ENCODE measurements at places on chromosomes 2 and 18.

DNA sequence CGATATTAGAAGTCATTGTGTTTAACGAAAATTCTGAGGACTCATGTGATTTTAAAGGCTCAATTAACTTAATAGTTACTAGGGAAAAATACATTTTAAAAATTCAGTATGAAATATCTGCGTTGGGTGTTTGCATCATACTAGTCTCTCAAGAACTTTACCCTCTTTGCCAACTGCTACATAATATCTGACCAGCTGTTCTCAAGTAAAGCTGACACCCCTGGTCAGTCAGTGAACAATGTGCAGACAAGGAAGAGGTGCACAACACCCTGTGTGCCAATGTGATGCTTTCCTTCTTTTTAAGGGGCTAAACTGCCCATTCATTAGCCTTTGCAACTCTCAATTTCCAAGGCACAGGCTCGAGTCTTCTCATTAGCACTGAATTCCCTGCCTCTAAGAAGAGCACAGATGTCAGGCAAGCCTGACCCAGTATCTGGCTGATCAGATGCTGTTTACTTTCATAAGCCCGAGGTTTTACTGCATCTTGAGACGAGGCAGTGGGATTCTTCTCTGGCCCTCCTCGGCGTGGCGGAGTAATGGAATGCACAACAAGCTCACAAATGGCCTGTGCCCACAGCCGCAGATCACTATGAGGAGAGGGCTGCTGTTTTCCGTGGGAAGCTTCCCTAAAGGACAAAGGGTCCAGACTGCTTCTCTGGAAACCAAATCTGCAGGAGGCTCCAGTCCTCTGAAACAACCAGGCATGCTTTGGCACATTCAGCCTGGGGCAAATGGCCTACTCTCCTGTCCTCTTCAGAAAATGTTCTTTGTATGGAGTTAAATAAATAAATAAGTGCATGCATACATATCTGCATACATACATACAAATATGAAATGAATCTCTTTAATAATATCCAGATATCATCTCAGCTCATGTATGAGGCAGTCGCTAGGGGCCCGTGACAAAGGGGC is 240.3 kb downstream of the ZNF521 start:
- DNase-seq, result no peak

- no peak for DNase-seq
Observed at GRCh38 chr2:156896294-156896693, 361.2 kb upstream of the GALNT5 start.

DNA sequence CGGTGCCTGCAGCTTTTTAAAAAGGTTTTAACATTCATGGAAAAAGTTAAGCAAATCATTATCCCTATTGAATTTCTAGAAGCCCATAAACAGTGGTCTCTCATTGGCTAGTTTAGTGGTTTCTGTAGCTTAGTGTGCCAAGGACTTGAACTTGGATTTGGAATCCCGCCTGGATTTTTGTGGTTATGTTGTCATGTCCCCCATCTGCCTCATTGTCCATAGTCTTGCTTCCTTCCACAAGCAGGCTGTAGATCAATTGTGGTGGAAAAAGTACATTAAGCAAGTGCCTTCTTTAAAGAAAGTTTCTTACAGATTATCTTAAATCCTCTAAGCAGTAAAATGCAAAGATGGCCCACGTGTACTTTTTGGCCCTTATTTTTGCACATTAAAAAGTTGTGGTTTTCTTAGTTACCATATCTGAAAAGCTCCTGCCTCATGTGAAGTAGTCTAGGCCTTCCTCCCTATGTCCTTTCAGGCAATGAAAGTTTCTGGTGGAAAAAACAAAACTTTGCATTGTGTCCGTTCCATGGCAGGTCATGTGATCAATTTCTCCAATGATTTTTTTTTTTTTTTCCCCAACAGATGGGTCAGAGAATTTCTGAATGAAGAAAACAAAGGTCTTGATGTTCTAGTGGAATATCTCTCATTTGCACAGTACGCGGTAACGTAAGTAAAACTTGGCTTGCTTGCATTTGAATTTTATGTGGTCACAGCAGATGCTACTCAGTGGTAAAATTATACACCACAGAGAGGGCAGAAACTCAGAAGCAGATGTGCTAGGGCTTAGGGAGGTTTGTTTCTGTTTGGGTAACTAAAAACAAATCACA is 158.9 kb downstream of the PRPF40A start:
- DNase-seq, result no peak

DNA sequence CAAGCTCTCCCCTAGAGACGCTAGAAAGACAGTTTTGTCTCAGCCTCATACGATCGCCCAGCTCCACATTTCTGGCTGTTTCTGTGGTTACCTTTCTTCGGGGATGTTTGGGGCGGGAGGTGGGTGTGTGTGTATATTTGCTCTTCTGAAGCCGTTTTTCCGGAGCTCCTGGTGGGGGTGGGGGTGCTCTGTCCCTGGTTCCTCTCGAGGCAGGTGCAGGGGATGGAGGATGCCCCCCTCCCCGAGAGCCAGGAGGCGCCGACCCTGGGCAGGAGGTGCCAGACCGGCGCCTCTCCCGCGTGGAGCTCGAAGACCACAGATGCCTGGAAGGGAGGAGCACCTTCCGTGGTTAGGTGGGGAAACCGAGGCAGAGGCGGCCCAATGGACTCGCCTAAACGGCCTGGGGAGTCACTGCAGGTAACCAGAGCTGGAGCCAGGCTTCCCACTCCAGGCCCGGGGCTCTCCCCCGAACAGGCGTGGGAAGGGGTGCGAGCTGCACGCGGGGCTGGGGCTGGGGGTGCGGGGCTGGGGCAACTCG is 694 bp upstream of the HPCAL1 start:
- DNase-seq, result no peak

- DNase-seq, result no peak
Observed at GRCh38 chr2:173984866-173985604, 19.9 kb upstream of the SP3 start.

DNA sequence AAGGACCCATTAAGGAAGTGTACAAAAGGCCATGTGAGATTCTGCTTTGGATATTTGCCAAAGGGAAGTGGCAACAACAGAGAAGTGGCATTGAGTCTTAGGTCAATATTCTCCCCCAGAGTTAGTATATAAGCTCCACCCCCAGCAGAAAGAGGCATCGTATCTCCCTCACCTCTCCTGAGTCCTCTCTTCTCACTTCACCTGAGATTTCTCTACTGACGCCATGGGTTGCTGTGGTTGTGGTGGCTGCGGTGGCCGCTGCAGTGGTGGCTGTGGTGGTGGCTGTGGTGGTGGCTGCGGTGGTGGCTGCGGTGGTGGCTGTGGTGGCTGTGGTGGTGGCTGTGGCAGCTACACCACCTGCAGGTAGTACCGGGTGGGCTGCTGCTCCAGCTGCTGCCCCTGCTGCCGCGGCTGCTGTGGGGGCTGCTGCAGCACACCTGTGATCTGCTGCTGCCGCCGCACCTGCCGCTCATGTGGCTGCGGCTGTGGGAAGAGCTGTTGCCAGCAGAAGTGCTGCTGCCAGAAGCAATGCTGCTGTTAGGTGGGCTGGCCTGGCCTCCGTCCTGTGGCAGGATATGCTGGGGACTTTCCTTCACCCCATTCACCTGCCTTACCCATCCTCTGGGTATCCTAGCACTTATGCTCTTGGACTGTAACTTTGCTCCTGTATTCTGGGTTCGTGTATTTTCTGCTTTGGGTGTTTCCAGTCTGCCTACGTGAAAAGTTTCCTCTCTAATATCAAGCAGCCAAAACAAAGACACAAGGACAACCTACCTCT is 5.9 kb downstream of the SCYGR3 start:
- DNase-seq, result peak; percentile 39

- no peak for DNase-seq
Observed at GRCh38 chr2:1511455-1511854, 98.2 kb downstream of the TPO start.

DNA sequence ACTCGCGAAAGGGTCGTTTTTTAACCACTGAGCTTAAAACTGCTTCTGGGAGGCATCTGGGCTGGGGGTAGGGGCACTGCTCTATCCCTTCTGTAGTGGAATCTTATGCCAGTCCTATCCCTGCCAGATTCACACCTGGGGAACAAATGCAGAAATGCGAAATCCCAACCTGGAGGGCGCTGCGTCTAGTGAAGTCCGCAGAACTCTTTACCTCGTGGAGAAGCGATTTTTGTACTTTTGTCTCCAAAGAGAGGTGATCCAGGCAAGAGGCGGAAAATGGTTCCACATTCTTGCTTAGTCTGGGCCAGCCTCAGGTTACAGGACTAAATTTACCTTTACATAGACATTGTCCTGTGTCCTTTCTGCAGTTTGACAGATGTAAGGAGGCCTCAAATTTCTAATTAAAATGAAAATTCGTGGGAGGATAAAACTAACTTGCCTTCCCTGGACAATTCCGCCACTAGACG is 10.4 kb downstream of the TBR1 start:
- no peak for DNase-seq

DNA sequence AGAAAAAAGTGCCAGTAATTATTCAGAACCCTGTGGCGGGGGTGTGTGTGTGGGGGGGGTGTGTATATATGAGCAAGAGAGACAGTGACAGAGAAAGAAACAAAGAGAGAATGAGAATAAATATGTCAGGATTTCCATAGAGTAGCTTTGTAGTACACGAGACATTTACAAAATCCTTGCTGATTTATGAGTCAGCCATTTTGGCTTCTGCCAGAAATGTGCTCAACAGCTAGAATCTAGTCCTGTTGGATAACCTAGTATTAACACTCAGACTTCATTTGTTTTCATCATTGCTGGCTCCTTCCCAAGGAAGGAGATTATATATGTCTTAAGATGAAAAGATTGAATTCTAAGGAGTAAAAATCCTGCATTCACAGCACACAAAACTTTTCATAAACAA is 140.5 kb upstream of the HNRNPA3 start:
- no peak for DNase-seq

DNA sequence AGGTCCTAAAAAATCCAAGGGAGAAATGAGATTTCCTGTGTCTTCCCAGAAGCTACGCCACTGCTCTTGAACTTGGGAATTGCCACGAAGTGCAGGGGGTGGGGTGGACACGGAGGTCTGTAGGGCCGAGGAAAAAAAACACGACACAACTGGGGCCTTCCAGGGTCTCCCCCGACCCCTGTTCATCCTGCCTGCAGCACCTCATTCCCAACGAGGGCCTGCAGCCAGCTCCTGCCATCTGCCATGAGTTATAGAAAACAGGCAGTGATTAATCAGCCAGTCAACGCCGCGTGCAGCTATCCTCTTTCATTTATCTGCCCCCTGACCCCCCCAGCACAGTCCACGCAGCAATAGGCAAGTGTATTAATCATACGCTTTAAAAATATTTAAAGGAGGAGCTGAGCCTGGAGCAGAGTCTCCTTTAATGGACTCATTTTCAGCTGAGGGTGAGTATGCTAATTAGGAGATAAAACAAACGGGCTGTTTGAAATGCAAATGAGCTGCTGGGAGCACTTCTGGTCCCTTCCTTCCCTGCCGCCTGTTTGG is 209.9 kb downstream of the TFCP2L1 start:
- DNase-seq, result no peak

DNA sequence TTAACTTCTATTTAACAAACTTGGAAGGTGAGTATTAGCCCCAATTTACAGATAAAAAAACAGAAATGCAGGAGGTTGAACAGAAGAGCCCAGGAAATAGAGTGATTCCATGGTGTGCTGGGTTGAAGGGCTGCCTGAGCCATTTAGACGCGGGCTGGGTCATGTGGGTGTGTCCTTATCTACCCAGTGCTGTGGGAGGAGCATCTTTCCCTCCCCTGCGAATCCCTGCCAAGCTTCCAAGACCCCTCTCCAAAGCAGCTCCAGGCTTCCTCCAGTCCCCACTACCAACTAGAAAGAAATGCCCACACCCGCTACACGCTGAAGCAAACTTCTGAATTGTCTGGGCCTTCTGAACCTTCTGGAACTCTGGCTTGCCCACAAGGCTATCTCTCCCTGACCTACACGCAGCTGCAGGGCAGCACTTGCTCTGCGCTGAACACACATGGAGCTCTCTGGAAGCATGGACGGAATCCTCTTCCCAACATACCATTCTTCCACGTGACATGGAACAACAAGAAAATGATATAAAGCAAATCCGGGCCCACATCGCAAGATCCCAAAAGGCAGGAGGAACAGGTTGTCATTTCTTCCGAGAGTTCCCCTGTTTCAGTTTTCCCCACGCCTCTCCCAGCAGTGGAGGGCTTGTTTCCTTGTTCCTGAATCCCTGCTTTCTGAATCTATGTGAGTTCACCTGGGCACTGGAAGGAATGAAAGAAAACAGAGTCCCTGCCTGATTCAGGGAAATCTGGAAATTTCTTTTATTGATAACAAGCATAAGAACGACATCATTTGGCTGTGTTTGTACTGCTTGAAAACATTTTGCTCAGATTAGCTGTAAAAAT is 562.7 kb upstream of the ID2 start:
- no peak for DNase-seq

DNA sequence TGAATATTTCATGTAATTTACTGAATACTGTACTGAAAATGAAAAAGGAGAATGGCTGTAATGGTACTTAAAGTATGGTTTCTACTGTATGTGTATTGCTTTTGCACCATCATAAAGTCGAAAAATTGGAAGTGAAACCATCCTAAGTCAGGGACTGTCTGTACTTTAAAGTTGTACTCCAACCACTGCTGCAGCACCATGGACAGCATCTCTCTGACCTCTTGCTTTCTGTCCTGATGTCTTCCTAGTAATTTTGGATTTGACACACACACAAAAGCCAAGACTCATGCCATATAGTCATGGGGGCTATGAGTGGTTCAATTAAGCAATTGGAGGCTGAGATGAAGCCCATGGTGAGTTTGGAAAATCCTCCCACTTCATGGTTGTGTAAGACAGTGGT is 256.3 kb upstream of the PKDCC start:
- no peak for DNase-seq

DNA sequence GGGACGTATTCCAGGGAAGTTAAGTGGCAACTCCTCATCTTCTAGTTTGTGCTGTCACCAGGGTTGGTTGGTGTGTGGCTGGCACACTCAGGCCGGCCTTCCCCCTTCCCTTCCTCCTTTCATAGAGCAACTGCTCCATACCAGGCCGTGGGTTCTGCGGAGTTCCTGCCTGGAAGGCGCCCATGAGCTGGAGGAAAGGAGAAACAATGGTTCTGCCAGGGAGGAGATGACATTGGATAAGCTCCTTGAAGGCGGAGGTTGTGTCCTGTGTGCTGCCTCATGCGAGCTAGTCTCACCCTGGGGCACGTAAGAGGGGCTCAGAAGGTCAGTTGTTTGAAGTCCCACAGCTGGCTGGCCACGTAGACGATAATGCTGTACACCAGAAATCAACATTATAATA is 19.2 kb downstream of the ASAP2 start:
- DNase-seq, result no peak

DNA sequence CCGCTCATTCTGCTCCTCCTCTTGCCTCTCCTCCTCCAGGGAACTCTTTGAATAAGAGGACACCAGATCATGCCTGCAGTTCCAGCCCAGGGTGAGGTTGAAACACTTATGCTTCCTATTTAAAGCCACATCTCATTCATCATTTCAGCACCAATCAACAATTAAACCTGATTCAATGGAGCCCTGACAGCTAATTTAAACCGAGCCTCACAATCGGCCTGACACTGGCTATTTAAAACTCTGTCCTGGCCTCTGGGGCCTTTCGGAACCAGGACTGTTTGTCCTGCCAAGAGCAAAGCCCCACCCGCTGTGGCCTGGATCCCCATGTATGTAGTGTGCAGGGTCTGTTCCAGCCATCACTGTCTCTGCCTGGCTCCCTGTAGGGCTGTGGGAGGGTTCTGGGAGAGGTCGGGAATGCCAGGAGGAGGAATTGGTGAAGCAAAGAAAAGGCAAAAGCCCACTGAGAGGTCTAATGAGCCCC is 97.4 kb downstream of the MCFD2 start:
- DNase-seq, result no peak

Data from CD8-positive, alpha-beta T cell (primary cell).